ENCODE measurements at places on chromosomes 4 and X. TPM values are rescaled to one million over a fixed set of nuclear protein-coding genes. Genes with fewer than 3 reads are reported as not detected.

DNA sequence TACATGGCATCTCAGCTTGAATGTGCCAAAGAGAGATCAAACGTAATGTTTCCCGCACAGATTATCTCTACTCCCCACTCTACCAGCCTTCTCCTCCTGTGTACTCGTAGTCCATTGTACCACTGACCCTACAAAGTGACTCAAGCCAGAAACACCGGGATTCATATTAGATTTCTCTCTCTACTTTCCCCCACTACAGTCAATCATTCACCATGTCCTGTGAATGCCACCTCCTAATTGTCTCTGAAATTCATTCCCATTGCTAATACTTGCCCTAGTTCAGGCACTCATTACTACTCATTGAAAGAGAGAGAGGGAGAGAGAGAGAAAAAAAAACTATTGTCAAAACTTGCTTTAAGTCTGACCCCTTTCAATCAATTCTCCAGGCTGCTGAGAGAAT lies 78.2 kb upstream of the LHFPL1 start:
- DNase-seq: no peak

DNA sequence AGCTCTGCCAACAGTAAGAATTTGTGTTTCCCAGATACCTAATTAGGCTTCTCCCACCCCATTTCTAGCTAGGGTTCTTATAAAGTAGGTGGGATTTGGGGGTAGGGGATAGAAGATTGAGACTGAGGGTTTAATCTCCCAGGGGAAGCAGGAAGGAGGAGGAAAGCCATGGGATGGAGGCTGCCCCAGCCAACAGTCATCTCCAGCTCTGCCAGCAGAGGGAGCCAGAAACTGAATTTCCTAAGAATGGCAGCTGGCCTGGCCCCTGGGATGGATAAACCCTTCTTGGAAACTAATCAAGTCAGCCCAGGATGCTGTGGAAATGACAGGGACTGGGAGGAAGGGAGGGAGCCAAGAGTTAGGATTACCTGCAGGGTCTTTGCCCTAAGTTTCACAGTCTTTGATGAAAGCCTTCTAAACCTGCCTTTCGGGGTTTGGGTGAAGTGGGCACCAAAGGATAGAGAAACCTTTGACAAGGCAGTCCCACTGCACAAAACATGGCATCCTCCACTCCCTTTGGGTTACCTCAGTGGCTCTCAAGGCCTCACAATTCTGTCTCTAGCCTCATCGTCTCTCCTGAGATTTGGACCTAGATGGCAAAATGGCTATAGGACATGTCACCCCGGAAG lies 6.7 kb upstream of the ERCC6L start:
- no peak for DNase-seq

Gene IL3RA
- 10.4 TPM for polyA plus RNA-seq

DNA sequence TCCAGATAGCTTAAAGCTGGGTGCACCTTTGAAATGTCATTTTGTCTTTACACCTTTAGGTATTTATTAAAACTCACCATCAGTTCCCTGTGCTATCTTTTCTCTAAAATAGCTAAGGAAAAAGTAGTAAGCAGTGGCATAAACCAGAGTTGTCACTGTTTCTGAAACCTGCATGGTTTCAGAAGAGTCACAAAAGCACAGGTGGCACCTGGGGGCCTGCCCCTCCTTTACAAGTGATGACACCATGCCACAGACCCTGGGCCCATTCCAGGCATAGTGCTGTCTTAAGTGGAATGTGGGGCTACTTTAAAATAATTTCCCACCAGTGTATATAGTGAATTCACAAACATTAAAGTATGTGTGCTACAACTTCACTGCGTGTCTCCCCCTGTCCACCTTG lies 47.8 kb downstream of the DCUN1D4 start:
- no peak for DNase-seq

Gene PSAPL1
- polyA plus RNA-seq: not detected

DNA sequence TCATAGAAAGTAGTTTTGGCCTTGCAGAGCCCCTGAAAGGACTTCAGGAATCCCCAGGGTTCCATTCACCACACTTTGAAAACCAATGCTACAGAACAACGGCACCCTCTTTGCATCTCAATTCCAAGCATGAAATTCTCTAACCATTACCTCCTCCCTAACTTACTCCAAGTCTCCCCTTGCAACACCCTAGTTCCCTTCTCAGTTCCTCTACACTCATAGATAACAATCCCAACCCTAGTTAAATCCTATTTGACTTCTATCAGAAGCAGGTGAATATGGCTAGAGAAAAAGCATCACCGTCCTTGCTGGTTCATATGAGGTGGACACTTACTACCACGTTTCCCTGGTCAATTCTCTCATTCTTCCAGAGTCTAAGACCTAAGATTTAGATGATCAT lies 2.4 kb downstream of the RCHY1 start:
- no peak for DNase-seq

Gene PPP1R2C
- not detected for polyA plus RNA-seq

DNA sequence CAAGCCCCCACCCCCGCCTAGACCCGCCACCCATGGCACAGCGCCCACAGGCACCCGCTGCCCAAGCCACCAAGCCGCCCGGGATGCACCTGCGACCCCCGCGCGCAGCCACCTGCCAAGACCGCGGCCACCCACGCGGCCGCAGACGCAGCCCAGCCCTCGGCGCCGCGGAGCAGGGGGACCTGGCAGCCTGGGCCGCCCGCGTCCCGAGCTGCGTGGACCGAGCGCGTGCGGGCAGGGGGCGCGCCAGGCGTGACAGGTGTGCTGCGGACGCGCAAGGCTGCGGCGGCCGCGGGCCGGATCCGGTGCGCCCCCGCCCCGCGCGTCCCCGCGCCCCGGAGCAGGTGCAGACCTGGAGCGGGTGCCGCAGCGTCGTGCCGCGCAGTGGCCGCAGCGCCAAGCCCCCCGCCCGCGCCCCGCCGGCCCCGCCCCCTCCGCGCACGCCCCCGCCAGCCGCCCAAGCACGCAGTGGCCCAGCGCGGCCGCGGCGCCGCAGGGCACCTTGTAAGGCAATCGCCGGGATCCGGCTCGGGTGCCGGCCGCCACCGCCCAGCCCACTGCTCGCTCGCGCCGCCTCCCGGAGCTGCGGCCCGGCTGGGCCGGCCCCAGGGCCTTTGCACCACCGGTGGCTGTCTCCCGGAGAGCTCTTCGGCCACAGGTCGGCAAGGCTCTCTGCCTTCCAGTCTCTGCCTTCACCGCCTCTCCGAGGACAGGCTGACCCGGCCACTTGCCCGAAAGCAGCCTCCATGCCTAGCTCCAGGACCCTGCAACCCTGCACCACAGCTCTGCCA lies at the start of gene PNCK:
Gene PNCK (minus strand): TSS at position 386 of the 791 bp plus-strand sequence. CDS start 737 bp downstream, outside the sequence.
- DNase-seq: no peak

GRCh38 chr4:69060651-69061308 lies 35.5 kb upstream of the UGT2B7 start:
- DNase-seq: no peak

DNA sequence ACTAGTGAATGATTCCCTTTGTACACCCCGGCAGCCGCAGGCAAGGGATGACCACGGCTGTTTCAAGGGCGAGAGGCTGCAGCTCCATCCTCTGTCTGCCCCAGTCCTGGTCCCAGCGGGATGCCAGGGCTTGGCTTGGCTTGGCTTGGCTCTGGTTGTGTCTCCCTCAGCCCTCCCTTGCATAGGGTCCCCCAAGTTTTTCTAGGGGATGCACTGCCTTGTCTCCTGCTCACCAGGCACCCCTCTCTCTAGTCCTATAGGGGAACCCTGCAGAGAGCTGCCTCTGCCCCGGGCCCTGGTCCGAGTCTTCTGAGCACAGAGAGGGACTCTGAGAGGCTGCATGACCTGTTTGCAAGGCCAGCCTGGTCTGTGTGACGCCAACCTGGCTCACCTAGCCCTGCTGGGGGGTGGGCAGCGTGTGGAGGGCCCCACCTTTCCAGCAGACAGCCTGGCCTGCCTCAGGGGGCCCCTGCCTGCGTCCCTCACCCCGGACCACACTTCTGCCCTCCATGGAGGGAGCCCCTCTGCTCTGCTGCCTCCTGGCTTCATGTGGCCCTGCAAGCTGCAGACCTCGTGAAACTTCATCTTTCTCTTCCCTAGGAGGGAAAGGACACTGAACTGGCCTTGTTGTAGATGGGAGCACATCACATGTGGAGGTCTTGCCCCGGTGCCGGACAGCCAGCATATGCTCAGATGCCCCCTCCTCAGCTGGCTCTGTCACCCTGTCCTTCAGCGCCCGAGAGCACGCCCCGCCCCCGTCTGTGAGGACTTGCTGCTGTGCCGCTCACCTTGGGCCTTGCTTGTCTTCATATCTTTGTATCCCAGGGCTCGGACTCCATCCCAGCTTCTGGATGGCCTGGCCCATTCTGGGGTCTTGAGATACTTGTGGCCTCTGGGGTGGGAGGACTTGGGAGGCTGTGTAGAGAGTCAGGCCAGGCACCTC lies 16.4 kb downstream of the SORCS2 start:
- no peak for DNase-seq

Gene VCX3A
- not detected for polyA plus RNA-seq

Gene TCEAL2
- 24.7 TPM for polyA plus RNA-seq

Measured in right renal pelvis (tissue), 4 donors.